ENCODE measurements at places on chromosomes 7 and 10. TPM values are rescaled to one million over a fixed set of nuclear protein-coding genes. Genes with fewer than 3 reads are reported as not detected.

The FXYD4 gene
- not detected for total RNA-seq

The FBXL13 gene
- total RNA-seq: 0.15 TPM

The FAM131B gene
- total RNA-seq: 0.30 TPM

The ITIH5 gene
- total RNA-seq: not detected

The CLDN4 gene
- total RNA-seq: not detected

The TMEM26 gene
- not detected for total RNA-seq

The GBX1 gene
- total RNA-seq: not detected

The EN2 gene
- total RNA-seq: not detected

The GNGT1 gene
- total RNA-seq: not detected

The CDHR3 gene
- 2.7 TPM for total RNA-seq

The ARHGAP22 gene
- not detected for total RNA-seq

The ACTR3C gene
- 6.1 TPM for total RNA-seq

The NME8 gene
- not detected for total RNA-seq

The MYOZ1 gene
- not detected for total RNA-seq

The SAMD9 gene
- total RNA-seq: 80.1 TPM

The DRGX gene
- total RNA-seq: not detected

The KLF14 gene
- not detected for total RNA-seq

The KCND2 gene
- total RNA-seq: not detected

The FGFR2 gene
- total RNA-seq: not detected

Data from activated CD4-positive, alpha-beta T cell treated with anti-CD3 and anti-CD28 coated beads, Interleukin-2, amount 10 ng/mL, durations not matched to agents 7 days and 5 days (primary cell).